ENCODE measurements at places on chromosomes 2 and 18.

DNA sequence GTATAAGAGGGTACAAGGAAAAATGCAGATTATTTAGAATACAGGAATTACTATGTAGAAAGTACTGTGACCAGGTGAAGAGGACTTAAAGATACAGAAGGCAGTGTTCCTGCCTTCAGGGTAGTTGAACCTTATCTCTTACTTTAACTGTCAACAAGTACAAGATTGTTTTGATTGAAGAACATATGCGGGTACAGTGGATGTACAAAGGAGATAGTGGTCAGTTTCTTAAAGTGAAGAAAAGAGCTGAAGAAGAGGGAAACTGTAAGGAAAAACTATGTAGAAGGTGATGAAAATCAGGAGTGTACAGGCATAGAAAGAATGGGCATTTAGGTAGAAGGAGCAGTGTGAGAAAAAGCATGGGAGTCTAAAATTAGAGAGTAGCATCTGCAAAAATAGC, 2.2 kb downstream of the RALBP1 start:
- DNase-seq = no peak

- DNase-seq = no peak
These were observed 404.4 kb upstream of the SOX11 start for GRCh38 chr2:5287558-5288334.

DNA sequence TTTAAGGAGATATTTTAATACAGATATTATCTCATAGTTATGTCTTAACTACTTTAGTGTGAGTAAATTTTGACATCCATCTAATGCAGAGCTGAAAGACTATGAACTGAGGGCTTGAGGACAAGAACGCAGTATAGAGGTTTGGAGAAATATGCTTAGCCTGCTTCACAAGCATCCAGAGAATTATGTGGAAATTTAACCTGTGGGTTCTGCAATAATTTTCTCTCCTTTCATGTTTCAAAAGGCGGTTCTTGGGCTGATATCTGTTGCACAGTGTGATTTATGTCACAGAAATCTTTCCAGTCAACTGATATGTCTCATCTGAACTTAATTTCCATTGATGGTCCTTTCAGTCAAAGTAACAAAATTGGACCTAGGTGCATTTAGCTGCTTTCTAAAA, 371.9 kb upstream of the VRK2 start:
- no peak for DNase-seq

- DNase-seq = no peak
These were observed 53.5 kb upstream of the RMDN2 start for GRCh38 chr2:37871456-37872191.

- no peak for DNase-seq
These were observed 32.6 kb downstream of the CNGA3 start for GRCh38 chr2:98378901-98379300.

GRCh38 chr2:207599636-207600035, 25.6 kb downstream of the METTL21A start:
- DNase-seq = no peak

- DNase-seq = no peak
These were observed 8.6 kb downstream of the SH3BP4 start for GRCh38 chr2:234960175-234961088.

DNA sequence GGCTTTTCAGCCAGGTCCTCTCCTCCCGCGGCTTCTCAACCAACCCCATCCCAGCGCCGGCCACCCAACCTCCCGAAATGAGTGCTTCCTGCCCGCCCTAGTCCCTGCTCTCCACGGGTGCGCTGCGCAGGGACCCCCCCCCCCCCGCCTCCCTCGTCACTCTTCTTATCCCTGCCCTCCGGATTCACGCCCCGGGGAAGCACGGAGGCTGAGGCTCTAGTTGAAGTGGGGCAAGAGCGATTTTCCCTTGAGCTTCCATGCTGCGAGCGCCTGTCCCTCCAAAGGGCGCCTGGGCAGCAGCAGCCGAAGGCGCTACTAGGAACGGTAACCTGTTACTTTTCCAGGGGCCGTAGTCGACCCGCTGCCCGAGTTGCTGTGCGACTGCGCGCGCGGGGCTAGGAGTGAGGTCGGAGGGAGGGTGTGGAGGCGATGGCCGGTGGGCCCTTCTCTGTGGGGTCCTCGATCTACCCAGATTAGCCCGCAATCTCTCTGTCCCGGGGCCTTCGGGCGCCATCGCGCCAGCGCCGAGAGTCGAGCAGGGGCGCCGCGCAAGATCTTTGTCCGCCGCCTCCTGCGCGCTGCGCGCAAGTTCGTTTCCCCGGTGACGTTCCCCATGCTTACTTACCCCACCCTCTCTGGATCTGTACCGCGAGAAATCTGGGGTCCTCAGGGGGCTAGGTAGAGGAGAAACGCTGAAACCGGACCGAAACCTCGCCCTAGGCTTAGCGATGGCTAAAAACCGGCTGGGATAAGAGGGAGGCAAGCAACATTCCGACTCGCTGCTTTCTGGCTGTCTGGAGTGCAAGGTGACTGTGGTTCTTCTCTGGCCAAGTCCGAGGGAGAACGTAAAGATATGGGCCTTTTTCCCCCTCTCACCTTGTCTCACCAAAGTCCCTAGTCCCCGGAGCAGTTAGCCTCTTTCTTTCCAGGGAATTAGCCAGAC, 677 bp downstream of the GAD1 start:
- no peak for DNase-seq

- no peak for DNase-seq
These were observed 50.4 kb upstream of the SMIM21 start for GRCh38 chr18:75477900-75478299.

DNA sequence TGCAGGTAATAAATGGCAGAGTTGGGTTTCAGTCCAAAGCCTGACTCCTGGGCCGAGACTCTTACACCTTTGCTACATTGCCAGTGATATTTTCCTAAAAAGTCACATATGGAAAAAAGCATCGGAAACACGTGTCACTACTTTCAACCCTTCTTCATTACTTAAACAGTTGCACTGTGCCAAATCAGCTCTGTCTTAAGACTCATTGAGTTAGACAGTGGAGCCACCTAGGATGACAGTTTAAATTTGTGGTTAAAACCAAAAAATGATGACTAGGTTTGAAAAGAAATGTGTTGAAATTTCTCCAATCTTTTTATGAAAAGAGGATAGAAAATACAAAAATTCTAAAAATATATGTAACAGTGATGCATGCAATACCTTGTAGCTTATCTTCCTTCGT, 97.5 kb downstream of the TMEM247 start:
- DNase-seq = no peak

- no peak for DNase-seq
These were observed 3.8 kb upstream of the ATP6V1C2 start for GRCh38 chr2:10717628-10718027.

DNA sequence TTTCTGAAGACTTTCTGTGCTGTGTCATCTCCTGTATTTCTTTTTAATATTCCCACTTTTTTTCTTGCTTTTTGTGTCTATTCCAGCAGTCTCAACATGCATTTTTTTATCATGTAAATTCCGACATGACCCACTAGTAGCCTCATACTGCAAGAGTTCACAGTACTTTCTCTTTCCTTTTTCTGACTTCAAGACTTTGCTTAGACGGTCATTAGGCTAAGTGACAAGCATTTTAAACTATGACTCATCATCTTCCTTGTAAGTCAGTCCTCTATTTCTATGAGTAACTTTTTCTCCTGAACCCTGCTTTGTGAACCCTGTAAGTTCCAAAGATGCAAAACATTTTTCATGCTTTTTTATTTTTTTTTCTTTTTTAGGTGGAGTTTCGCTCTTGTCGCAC, 381.2 kb downstream of the TXNL1 start:
- DNase-seq = no peak

GRCh38 chr2:16105669-16106281, 165.4 kb downstream of the MYCN start:
- no peak for DNase-seq

DNA sequence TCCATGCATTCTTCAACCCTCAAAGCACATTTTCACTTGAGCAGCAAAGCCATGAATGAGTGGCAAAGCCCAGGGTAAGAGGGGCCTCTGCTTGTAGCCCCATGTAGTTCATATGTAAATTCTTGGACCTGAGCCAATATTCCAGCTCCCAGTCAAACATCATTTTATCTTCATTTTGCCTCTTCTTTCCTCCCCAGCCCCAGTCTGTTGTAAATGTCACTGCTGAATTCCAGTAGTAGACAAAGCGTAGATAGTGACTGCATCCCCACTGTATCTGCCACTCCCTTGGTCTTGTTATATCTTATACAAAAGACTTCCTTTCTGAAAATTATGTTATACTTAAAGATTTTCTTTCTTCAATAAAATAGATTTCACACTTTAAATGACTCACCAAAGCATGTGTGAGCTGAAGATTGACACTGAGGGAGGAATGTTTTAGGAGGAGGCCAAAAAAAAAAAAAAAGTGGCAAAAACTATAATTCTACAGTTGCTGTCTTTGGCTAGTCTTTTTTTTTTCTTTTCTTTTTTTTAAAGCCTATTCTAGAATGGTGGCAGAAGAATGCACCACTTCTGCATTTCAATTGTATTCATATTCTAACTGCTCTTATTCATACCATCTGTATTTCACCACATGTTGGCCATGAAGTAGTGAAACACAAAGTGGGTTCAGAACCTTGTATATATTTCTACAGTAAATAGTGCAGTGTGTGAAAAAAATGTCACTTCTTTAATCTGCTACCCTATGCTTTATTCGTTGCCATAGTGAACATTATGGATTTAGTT, 306.1 kb downstream of the CPS1 start:
- no peak for DNase-seq

DNA sequence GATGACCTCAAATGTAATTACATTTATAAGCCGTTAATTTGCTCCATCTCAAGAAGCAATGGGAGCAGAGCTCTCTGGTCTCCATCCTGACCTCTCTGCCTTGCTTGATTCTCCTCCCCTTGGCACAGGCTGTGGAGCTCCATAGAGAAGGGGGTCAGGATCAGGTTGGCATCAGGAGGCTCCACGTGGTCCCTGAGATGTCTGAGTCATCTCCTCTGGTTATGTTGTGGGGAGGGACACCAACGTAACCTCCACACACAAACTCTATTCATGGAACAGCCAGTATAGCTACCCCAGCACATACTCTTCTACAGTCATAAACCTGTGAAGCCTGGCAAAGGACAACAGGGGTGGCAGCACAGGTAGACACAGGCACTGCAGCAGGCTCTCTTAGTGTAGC, 29.0 kb downstream of the TRABD2A start:
- no peak for DNase-seq

DNA sequence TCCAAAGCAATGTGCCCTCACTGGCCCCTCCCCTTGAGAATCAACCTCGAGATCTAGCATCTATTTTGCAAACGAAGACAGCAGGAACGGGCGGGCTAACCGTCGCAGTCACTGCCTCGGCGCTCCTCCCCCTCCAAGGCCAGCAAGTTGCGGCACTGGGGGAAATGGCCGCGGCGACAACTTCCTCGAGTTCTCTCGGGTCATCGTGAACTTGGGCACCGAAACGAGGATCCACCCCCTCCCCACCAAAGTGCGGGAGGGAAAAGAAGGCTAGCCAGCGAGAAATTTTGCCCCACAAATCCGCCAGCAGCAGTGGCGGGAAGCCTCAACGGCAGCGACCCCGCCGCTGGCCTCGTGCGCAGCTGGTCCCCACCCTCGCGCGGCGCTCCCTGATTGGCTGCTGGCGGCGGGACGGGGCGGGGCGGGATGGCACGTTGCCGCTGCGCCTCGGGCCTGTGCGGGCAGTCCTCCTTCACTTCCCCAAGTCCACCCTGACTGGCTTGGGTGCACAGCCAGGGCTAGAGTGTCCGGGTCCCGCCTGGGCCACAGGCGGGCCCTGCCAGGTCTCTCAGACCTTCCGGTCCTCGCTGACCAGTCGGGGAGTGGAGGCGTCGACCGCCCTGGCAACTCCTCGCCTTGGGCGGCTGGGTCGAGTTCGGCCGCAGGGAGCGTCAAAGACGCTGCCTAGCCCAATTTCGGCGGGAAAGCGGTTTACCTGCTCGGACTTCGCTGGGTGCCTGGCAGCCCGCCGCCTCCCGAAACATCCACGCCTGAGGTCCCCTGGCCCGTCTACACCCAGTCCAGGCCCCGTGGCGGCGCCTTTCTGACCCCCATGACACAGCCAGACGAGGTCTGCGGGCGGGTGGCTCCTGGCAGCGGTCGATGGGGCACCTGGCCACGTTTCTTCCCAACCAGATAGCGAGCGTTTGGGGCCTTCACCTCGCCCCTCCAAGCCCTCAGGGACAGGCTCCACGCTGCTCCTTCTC, at the start of gene BOLL:
Gene BOLL, minus strand, starts transcription at position 364 of the 986 bp plus-strand sequence. CDS start 3,469 bp downstream, outside the sequence.
- DNase-seq = no peak

- no peak for DNase-seq
These were observed 700.9 kb downstream of the ERBB4 start for GRCh38 chr2:211837706-211838105.

GRCh38 chr2:43083710-43084698, 142.4 kb downstream of the ZFP36L2 start:
- DNase-seq = no peak

- DNase-seq = no peak
These were observed 3.6 kb downstream of the DPP4 start for GRCh38 chr2:162070228-162070936.

Measured in central memory CD8-positive, alpha-beta T cell (primary cell).